ENCODE measurements at places on chromosomes 7 and 10. TPM values are rescaled to one million over a fixed set of nuclear protein-coding genes. Genes with fewer than 3 reads are reported as not detected.

IL6 gene
- 0.30 TPM for total RNA-seq

A1CF gene
- total RNA-seq: not detected

SLC29A4 gene
- total RNA-seq: 4.9 TPM

CCNY gene
- total RNA-seq: 29.4 TPM

GPER1 gene
- total RNA-seq: 1.6 TPM

ITPRID1 gene
- 1.8 TPM for total RNA-seq

CCDC172 gene
- total RNA-seq: not detected

ACTR3C gene
- 6.3 TPM for total RNA-seq

NRAP gene
- 13.6 TPM for total RNA-seq

NCF1 gene
- total RNA-seq: 2.7 TPM

GIMAP8 gene
- total RNA-seq: 5.4 TPM
